Stimulated activated CD4-positive, alpha-beta T cell treated with anti-CD3 and anti-CD28 coated beads, Interleukin-4, amount 100 ng/mL, for 4 hours (primary cell): ENCODE measurements at places on chromosomes 16 and 17.

DNA sequence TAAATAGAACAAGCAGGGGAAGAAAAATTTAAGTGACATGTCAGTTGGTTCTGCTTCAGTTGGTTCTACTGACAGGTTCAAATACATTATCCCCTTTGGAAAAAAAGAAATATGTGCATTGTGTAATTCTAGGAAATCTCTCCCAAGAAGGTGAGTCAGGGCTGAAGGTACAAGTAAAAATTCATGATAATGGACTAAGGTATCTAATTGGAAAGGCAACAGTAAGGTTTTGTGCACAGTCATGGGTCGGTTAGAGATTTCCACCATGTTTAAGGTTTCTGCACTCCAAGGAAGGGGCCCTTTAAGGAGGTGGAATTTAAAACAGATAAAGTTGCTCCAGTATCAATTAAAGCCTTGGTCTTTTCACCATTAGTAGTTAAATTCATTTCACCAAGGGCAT, 17.9 kb upstream of the B4GALNT2 start:
- DNase-seq = no peak

DNA sequence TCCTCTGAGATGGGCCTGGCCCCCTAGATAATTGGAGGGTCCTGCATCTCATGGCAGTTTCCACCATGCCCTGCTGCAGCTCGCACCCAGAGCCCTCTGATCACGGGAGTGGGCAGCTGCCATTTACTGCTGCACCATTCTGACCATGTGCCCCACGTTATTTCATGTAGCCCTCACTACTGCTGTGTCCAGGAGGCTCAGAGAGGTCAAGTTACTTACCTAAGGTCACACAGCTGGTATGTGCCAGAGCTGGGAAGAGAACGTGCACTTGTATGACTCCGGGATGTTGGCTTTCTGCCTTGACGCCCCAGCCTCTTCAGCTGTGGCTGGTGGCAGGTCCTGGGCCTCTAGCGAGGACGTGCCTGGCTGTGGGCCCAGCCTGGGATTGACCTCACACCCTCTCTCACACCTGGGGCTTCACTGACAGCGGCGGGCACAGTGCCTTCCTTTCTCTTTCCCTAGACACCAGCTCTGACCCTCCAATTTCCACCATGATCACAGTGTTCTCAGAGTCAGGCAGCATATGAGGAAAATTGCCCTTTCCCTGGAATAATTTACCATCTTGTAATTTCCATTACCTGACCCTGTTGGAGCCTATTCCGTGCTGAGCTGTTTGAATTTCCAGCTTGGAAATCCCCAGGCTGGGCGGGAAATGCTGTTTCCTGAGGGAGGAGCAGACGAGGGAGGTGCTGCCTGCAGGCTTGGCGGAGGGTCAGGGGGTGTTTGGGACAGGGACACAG, 18.5 kb upstream of the DOC2B start:
- no peak for DNase-seq

DNA sequence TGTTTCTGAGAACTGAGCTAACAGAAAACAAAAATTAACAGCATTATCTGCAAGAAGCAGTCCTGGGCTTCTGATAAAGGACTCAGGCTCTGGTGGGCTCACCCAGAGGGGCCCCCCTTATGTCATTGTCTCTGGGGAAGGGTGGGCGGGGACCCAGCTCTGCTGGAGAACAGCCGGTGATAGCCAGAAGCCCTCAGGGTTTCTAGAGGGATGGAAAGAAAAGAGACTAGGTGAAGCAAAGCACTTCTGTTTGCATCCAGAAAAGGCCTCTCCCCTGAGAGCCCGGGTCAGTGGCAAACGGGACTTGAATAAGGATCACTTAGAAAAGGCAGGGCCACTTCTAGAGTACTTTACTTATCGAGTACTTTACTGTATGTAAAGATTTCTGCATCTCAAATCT, 7.0 kb upstream of the CDC42EP4 start:
- DNase-seq = no peak

GRCh38 chr17:66547151-66547865, 244.9 kb downstream of the PRKCA start:
- no peak for DNase-seq

DNA sequence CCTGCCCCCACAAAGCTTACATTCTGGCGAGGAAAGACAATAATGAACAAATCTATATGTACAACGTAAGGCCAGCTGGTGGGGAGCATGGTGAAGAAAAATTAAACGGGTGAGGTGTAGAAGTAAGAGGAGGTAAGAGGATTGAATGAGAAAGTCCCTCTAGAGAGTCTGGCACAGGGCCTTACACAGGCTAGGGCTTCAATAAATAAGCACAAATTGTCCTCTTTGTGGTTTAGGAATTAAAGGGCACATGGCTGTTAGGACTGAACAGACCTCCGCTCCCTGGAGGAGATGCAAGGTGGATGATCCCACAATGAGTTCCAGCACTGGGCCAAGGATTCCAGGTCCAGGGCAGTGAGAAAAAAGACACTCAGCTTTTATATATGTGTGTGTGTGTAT, 43.1 kb upstream of the HAPSTR1 start:
- DNase-seq = no peak

DNA sequence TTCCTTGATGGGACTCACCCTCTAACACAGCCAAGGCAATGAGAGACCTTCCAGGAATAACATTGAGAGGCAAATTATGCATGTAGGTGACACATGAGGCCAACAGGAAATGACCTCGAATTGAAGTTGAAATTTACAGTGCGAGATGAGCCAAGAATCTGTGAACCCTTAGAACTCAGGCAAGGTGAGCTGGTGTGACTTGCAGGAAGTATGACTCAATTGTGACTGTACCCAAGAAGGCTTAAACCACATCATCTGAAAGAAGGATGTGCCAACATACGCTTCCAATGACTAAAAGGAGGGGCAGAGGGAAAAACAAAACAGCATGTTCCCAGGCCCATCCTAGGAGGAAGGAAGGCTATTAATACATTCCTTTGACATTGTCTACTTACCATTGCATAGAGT, 44.8 kb downstream of the PITPNC1 start:
- DNase-seq = peak; percentile 72
